ENCODE measurements at places on chromosomes 7 and 10.

- no peak for DNase-seq
These were observed 281.9 kb downstream of the CAMK1D start for GRCh38 chr10:12631216-12631615.

- no peak for DNase-seq
These were observed 110.7 kb downstream of the ICA1 start for GRCh38 chr7:8151161-8151725.

- DNase-seq: no peak
These were observed 211.0 kb downstream of the WDR11 start for GRCh38 chr10:121062115-121062514.

- DNase-seq: no peak
These were observed 120.8 kb upstream of the NANOS1 start for GRCh38 chr10:118908557-118909256.

- no peak for DNase-seq
These were observed 18.8 kb downstream of the NUDT1 start for GRCh38 chr7:2260820-2261219.

GRCh38 chr10:102230861-102231356 lies 4.8 kb downstream of the ELOVL3 start:
- DNase-seq: peak; percentile 37

- DNase-seq: no peak
These were observed 134.1 kb downstream of the ZNF438 start for GRCh38 chr10:30897547-30897946.

DNA sequence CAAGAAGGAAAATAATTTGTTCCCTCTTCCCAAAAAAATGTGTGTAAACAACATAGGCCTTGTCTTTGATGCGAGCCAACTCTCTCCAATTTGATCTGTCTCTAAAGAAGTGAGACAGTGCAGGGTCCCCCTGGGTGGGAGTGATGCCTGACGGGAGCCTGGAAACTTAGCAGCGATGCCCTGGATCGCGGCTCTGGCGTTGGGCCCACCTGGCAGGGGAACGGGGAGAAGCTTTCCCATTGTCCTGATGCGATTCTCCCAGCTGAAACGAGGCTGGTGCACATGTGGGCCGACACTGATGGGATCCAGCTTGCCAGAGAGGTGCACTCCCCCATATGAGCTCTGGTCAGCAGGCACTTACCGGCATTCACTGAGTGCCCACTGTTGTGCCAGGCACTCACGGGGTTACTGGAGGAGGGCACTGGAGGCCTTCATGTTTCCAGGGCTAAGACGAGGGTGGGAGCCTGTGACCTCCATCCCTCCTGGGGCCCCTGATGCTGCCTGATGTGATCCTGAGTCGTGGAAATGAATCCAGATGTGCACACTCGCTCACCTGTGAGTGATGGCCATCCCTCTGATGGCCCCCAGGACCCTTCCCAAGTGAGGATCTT lies 132.8 kb downstream of the PTPN20 start:
- DNase-seq: no peak

GRCh38 chr10:124197371-124198124 lies 104.2 kb upstream of the CHST15 start:
- DNase-seq: no peak

GRCh38 chr7:78134256-78134655 lies 335.7 kb downstream of the PHTF2 start:
- no peak for DNase-seq

DNA sequence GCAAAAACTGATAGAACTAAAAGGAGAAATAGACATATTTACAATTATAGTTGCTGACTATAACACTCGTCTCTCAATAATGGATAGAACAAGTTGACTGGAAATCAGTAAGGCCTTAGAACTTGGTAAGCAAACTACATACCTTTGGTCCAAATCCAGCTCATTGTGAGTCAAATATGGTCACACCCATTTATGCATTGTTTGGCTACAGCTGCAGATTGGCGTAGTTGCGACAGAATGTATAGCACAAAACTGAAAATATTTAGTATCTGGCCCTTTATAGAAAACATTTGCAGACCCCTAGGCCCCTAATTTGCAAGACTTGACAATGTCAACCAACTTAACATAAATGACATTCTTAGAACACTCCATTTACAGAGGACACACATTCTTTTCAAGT lies 103.6 kb upstream of the EGR2 start:
- no peak for DNase-seq

- no peak for DNase-seq
These were observed 647.1 kb upstream of the ZWINT start for GRCh38 chr10:57008189-57008588.

DNA sequence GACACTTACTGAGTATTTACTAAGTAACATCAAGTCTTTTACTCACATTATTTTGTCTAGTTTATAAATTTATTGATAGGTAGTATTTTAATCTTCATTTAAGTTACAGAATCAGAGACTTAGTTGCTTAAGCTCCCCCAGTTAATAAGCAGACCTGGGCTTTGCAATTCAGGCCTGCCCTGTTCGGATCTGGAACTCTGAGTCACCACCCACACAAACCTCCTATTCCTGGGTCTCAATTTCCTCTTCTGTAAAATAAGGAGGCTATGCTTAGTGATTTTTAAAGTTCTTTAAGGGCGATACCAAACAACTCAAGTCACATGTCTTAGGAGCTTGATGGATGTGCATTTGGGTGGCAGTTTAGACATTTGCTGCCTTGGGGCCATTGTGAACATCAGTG lies 3.5 kb upstream of the MGAM start:
- DNase-seq: no peak

- no peak for DNase-seq
These were observed 78.4 kb downstream of the CYP26A1 start for GRCh38 chr10:93152136-93152535.

GRCh38 chr7:621572-622285 lies 102.1 kb upstream of the PDGFA start:
- DNase-seq: no peak

DNA sequence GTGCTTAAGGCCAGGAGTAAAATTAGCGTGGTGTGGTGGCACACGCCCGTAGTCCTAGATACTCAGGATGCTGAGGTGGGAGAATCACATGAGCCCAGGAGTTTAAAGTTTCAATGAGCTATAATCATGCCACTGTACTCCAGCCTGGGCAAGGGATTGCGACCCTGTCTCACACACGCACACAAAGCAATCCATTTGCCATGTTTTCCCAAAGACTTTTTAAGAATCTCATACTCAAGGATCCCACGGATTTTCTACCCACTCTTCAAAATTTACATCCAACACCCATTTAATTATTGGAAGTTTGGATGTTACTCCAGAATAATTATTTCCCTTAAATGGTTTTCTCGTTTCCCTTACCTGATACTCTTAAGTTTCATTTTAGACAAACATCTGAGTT lies 47.9 kb downstream of the IGF2BP3 start:
- no peak for DNase-seq

GRCh38 chr7:28217143-28217542 lies 36.5 kb upstream of the JAZF1 start:
- DNase-seq: no peak

GRCh38 chr7:13151978-13152377 lies 464.5 kb downstream of the ARL4A start:
- DNase-seq: no peak

DNA sequence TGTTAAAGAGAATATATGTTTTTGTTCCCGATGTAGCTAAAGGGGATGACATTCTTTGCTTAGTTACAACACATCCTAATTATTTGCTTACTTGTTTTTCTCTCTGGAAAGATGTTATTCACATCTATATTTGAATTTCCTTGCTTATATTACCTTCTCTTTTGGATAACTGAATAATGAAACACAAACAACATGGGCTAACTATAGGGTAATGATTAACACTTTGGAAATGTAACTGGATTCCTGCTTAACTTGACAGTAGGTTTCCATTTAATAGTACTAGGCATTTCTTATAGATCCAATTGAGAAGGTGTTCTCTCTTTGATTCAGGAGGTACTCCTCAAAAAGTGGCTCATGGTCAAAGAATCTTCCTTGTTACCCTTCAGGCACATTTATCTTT lies 141.1 kb downstream of the CCSER2 start:
- DNase-seq: no peak

DNA sequence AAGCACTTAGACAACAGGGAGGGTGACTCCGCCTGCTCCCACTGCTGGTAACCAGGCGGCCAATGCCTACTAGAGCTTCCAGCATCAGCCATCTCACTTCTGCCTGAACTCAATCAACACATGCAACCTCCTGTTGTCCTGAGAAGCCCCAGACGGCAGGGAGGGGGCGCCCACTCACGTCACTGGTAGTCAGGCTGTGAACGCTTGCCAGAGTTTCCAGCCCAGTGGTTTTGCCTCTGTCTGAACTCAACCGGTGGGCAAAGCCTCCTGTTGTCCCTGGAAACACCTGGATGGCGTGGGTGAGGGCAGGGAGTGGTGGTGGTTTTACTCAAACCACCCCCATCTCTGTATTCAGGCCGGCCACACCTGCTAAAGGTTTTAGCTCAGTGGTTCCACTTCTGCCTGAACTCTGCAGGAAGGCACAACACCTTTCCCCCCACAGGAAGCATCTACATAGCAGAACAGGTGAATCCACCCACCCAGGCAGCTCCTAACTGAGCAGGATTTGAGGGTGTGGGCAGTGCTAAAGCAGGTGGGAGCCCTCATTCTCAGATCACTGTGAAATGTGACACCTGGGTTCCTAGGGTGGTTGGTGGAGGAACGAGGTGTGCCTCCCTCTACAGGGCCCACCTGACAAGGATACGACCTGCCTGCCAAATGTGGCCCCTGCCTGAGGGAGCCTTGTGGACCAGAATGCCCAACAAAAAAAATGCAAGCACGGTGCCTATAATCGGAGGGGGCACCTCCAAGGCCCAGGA lies 563.0 kb upstream of the SEMA3D start:
- no peak for DNase-seq

DNA sequence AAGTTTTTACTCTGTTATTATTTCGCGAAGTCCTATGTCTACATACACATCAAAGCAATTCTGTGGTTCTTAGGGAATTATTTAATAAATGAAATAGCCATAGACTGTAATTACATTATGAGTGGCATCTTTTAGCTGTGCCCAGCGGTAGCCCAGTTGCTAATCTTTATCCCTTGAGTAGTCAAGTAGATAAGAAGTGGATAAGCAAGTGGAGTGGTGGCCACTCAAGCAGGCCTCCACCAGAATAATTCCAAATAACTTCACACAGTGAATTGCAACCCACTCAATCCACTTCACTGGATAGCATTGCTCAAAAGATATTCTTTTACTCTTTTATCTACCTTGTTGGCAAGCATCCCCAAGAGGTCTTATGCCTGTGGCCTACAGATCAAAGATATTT lies 349.7 kb downstream of the AUTS2 start:
- DNase-seq: no peak

- DNase-seq: peak; percentile 39
These were observed 81.1 kb downstream of the ZMIZ1 start for GRCh38 chr10:79149662-79150443.

DNA sequence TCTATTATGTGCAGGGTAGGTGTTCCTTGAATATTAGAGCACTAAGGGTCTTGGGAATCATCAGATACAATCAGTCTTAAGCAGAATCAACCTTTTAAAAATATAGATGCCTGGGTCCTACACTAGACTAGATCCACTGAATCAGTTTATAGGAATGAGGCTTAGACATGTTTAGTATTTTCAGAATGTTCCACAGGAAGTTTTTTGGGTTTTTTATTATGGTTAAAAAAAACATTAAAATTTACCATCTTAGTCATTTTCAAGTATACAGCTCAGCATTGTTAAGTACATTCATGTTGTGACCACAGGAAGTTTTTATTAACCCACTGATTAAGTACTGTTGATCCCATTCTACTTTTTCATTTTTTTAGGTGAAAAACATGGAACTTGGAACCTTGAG lies 135.7 kb downstream of the LCOR start:
- no peak for DNase-seq

GRCh38 chr10:114207349-114207748 lies 28.2 kb downstream of the TDRD1 start:
- DNase-seq: no peak

- no peak for DNase-seq
These were observed 275.6 kb upstream of the AOAH start for GRCh38 chr7:36999626-37000485.

DNA sequence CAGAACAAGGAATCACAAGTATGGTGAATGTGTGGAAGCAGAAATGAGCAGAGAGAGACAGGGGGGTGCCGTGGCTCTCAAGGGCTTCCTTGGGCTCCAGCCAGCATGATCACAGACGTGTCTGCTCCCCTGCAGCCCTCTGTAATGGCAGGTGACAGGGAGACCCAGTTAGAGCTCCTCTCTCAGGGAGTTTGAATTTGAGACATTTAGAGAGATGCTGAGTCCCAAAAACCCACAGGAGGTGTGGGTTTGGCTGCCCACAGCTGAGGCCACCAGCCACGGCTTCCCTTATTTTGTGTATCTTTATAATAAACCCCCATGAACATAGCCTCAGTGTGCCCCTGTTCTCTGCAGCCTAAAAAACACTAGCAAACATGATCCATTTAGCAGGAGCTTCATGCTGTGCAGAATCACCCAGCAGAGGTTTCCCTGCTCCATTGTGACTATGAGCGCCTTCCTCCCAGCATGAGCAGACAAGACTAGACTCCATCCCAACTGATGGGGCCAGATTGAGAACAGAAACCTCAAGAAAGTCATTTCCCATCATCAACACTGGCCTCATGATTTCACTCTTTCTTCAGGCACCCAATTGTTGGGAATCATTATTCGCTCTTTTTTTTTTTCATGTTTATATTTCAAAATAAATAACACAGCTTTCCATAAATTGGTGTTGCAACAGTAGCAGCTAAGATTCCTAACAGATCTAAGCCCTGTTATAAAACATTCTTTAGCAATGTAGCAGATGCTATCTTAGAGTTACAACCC lies 13.4 kb downstream of the NOD1 start:
- no peak for DNase-seq

All from stimulated activated CD4-positive, alpha-beta T cell treated with anti-CD3 and anti-CD28 coated beads, Interleukin-4, amount 100 ng/mL, for 24 hours (primary cell).